RCC 7860 (cell line): ENCODE measurements at places on chromosomes 7 and 10.
A peak's percentile ranks its signal among the peaks of the same experiment; 100 is the strongest.

GRCh38 chr7:6433784-6434615 lies 13.8 kb downstream of the DAGLB start:
- no peak for DNase-seq

- no peak for DNase-seq
These were observed 23.6 kb downstream of the CFAP46 start for GRCh38 chr10:132918617-132919373.

DNA sequence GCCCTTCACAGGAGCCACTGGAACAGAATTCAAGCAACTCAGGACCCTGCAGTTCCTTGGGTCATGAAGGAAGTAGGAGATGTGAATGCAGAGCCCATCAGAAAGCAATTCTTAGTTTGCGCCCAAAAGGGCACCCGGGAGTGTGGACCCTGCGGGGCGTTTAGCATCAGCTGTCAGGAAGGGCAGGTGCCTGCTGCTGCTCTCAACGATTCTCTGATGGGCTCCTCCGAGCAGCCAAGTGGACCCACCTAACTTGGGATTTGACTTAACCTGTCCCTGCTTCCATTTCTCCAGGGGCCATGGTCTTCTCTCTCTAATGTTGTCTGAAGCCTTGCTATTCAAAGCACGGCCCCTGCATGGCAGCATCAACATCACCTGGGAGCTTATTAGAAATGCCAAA lies 17.1 kb downstream of the CPA5 start:
- no peak for DNase-seq

- DNase-seq: no peak
These were observed 41.3 kb downstream of the CALD1 start for GRCh38 chr7:134820778-134821177.

- DNase-seq: no peak
These were observed 143.1 kb upstream of the CAV2 start for GRCh38 chr7:116356333-116356965.

GRCh38 chr10:29530112-29530976 lies 104.4 kb downstream of the SVIL start:
- no peak for DNase-seq

- peak; percentile 68 for DNase-seq
These were observed 171.1 kb upstream of the GRB10 start for GRCh38 chr7:50953820-50954219.

DNA sequence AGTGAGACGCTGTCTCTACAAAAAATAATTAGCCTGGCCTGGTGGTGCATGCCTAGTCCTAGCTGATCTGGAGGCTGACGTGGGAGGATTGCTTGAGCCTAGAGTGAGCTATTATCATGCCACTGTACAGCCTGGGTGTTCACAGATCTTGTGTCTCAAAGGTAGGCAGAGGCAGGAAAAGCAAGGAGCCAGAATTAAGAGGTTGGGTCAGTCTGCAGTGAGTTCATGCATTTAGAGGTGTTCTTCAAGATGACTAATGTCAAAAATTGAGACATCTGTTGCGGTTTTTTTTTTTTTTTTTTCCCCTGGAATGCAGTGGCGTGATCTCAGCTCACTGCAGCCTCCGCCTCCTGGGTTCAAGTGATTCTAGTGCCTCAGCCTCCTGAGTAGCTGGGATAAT lies 5.4 kb downstream of the PPIA start:
- DNase-seq: peak; percentile 39

DNA sequence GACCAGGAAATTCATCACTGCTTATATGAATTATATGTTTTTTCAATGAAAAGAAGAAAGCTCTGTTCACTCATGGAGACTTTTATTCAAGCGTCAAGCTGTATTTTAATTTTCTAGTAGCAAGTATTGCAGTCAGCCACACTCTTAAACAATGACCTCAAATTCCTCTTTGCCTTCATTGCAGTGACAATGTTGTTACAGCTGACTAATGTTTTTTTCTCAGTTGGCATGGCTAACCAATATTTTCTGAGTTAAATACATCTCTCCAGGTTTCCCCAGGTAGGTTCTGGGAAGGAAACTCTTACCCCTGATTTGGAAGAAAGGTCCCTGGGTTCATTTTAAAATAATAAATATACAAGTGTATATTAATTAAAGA lies 241.5 kb downstream of the WDR11 start:
- peak; percentile 68 for DNase-seq

GRCh38 chr10:78349165-78349516 lies 315.5 kb downstream of the RPS24 start:
- DNase-seq: no peak

DNA sequence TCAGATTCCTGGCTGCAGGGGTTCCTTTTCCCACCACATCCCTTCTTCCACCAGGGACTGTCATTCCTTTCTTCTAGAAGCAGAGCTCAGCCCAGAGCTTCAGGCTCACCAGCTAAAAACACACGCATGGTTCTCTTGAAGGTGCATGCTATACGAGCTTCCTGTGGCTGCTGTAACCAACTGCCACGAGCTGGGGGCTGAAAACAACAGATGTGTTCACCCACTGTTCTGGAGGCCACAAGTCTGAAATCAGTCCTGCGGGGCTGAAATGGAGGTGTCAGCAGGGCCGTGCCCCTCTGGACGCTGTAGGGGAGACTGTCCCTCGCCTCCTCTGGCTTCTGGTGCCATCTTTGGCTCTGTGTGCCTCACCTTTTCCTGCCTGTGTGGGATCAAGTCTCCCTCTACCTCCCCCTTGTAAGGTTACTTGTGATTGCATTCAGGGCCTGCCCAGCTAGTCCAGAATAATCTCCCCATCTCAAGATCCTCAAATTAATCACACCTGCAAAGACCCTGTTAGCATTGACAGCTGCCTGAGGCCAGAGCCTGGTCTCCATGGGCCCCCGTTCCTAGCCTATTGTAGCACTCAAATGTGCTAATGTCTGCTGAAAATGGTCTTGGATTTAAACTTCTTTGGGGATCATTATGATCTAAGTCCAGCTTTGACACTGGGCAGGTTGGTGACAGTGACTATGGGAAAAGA lies 13.7 kb downstream of the RAB19 start:
- no peak for DNase-seq

DNA sequence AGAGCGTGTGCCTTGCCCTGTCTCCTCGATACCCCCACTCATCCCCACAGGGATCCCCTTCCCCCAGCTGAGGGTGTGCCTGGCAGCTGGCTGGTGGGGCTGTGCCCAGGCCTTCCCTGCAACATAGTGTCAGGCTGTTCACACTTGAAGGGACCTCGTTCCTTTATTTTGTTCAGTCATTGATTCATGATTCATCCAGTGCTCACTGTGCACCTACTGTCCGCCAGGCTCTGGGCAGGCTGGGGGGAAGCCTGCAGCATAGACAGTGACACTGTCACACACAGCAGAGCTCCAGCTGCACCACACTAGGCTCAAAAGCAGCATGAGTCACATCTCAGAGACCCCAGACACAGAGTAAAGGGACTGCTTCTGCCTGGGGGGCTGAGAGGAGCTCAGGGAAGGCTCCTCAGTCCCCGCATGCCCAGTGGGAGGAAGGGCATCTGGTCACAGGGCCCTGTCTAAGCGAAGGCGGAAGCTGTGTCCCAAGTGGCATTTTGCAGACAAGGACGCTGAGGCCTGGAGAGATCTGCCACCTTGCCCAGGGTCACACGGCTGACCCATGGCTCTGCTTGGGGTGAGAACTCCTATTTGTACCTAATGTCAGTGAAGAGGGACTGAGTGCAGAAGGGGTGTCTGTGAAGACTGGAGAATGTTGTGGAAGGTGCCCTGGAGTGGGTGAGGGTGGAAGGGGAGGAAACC lies 27.9 kb downstream of the CDH23 start:
- no peak for DNase-seq

DNA sequence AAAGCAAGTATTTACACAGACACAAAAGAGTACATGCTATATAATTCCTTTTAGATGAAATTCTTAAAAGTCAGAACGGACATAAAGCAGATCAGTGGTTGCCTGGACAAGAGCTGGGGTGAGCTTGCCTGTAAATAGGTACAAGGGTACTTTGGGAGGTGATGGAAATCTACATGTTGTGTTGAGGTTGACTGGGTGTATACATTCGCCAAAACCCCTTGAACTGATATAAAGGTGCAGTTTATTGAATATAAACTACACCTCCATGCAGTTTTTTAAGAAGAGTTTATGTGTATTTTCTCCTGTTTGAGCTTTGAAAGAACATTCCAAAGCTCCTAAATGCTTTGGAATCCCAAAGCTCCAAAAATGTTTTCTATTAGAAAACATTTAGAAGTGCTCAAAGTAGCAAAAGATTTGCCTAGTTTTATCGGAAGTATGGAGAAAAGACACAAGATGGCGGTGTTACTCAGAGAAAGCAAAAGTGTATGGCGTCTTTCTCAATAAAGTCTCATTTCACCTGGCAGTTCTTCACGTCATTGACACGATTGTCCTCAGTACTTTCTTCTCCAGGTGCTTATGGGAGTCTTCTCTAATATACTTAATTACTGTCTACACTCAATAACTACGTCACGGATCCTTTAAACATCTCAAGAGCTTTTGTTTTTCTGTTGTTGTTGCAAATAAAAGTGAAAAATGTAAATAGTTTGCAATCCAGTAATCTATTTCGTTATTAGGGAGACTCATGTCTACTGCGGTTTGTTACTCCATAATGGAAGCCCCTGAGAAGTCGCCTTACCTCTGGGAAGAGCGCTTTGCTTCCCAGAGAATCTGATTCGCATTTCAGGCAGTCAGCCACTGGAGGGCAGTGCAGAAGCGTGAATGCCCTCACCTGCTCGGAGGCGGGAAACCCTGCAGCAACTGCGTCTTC lies 14.7 kb upstream of the SEC61G start:
- peak; percentile 76 for DNase-seq

DNA sequence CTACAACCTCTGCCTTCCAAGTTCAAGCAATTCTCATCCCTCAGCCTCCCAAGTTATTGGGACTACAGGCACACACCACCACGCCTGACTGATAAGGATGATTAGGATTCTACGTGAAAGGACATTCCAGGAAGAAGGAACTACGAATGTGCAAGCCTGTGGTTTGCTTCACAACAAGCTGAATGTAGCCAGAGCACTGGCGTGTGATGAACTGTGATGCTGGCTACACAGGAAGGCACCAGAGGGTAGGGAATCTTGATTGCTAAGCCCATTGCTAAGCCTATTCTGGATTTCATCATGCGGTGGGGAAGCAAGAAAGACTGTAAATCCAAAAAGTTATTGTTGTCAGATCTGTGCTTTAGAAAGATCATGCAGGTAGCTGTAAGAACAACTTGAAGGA lies 72.3 kb upstream of the SRRM3 start:
- peak; percentile 43 for DNase-seq

- DNase-seq: no peak
These were observed 4.3 kb upstream of the ANKRD61 start for GRCh38 chr7:6026820-6027311.

- no peak for DNase-seq
These were observed 49.9 kb downstream of the TRIM24 start for GRCh38 chr7:138510003-138510402.

GRCh38 chr10:108894402-108895301 lies 1028.7 kb downstream of the XPNPEP1 start:
- DNase-seq: no peak

GRCh38 chr10:2456834-2457233 lies 610.5 kb upstream of the PFKP start:
- no peak for DNase-seq
